NCI-H510A (cell line): ENCODE measurements at places on chromosomes 3 and 15.

DNA sequence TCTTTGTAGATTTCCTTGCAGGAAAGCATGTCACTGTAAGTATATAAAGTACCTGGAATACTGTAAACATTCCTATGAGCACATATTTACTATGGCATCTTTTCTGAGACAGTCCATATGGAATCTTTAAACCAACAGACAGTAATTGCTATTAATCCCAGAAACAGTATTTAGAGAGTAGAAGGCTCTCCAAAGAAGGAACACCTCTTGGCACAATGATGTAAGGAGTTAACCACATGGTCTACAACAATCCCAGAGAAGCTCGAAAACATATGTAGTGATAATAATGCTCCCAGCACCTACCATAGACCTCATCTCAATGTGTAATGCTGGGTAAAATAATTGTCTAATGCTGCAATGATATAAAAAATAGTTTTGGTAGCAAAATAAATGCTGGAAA is 95.8 kb upstream of the IL12A start:
- no peak for DNase-seq

DNA sequence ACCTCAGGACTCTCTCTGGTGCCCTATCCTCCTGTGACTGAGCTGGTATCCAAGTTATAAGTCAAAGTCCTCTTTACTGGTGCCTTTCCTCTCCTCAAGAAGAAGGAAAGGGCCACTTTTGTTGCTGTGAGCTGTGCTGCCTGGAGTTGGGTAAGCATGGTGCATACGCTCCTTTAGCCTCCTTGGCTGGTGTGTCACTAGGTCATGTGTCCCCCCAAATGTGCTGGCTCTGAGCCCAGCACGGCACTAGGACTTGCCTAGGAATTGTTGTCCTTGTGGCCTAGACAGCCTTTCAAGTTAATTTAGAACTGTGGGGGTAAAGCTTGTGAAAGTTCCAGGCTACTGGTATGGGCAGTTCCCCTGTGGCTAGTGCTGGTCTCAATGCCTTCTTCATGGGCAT is 113.8 kb downstream of the UBE2E2 start:
- no peak for DNase-seq

GRCh38 chr3:197229178-197229577 is 69.2 kb downstream of the DLG1 start:
- DNase-seq = no peak

- no peak for DNase-seq
Observed at GRCh38 chr15:45637552-45638033, 2.8 kb downstream of the SQOR start.

GRCh38 chr3:190558796-190559195 is 44.9 kb downstream of the IL1RAP start:
- no peak for DNase-seq

- no peak for DNase-seq
Observed at GRCh38 chr3:107211608-107212007, 165.6 kb upstream of the CCDC54 start.

GRCh38 chr3:102485701-102486100 is 50.9 kb downstream of the ZPLD1 start:
- DNase-seq = no peak

GRCh38 chr15:40941528-40942336 is 11.5 kb upstream of the CHAC1 start:
- DNase-seq = peak; percentile 72

DNA sequence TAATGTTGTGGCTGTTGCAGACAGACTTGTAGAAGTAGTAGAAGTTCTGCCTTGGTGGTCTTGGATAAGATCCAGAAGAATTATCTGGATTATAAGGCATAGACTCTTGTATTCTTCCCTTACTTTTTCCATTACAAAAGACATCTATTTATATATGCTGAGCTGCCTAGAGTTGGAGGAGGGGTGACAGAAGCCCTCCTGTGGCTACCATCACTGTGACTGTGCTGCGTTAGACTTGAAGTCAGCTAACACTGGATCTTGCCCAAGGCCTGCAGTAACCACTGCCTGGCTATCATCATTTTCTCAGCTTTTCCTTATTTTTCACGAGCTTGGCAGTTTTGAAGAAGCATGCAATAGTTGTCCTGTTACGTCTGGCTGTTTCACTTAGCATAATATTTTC is 684.8 kb upstream of the BCHE start:
- DNase-seq = no peak

- DNase-seq = no peak
Observed at GRCh38 chr3:107514453-107514852, 8.3 kb upstream of the BBX start.

GRCh38 chr15:98714922-98715321 is 66.6 kb downstream of the IGF1R start:
- DNase-seq = no peak

DNA sequence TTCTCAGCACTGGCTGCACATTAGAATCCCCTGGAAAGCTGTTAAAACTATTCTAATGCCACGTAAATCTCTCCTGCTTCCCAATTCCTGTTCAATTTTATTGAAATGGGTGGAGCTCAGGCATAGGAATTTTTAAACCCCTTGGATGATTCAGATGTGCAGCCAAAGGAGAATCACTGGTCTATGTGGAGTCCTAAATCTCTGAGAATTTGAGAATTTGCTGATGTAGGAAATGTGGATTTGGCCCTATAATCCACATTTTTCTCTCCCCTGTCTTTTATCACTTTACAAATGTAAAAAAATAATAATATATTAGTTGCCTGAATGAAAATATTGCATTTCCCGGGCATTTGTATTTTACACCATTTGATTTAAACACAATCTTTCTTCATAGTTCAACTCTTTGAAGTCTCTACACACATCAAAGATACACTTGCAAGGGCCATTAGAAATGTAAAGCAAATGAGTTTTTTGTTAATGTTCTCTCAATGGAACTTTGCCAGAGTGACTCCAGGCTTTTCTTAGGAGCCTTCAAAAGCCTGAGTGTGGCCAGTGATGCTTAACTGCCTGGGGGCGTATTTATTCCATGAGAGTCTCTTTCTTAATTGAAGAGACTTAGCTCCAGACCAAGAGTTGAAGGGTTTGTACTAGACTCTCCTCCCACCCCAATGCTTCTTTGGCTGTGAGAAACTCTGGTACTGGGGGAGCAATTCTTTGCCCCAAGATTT is 48.8 kb upstream of the PTX3 start:
- no peak for DNase-seq

DNA sequence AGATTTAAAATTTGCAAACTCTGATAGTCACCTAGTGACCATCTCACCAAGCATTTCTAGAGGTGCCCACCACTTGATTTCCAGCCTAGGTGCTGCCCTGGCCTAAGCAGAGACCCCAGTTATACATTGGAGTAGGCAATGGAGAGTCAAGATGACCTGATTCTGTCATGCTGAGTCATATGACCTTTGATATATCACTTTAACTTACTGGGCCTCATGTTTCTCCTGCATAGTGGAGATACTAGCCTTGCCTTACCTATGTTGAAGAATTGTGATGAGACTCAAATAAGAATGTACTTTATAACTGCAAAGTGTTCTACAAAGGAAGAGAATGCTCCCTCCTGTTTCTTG is 75.5 kb upstream of the XCR1 start:
- DNase-seq = no peak

GRCh38 chr3:55882006-55882405 is 394.9 kb upstream of the WNT5A start:
- no peak for DNase-seq

DNA sequence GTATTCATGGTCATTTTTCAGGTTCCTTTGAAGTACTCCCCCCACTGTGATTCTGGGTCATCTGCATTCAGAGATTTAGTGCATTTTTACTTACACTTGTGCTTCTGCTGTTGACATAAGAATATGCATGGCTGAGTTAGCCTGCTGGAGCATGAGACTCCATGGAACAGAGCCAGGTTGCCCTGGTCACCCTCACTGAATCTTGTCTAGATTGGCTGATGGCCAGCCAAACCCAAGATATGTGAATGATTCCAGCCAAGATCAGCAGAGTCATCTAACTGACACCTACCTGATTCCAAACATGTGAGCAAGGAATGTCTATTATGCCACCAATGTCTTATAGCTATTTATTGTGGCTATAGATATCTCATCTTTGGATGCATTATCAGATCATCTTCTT is 25.1 kb downstream of the DTWD1 start:
- DNase-seq = peak; percentile 31

- DNase-seq = no peak
Observed at GRCh38 chr3:157412323-157412855, 24.3 kb upstream of the PTX3 start.

GRCh38 chr15:65083262-65083701 is 6.7 kb downstream of the KBTBD13 start:
- DNase-seq = no peak

DNA sequence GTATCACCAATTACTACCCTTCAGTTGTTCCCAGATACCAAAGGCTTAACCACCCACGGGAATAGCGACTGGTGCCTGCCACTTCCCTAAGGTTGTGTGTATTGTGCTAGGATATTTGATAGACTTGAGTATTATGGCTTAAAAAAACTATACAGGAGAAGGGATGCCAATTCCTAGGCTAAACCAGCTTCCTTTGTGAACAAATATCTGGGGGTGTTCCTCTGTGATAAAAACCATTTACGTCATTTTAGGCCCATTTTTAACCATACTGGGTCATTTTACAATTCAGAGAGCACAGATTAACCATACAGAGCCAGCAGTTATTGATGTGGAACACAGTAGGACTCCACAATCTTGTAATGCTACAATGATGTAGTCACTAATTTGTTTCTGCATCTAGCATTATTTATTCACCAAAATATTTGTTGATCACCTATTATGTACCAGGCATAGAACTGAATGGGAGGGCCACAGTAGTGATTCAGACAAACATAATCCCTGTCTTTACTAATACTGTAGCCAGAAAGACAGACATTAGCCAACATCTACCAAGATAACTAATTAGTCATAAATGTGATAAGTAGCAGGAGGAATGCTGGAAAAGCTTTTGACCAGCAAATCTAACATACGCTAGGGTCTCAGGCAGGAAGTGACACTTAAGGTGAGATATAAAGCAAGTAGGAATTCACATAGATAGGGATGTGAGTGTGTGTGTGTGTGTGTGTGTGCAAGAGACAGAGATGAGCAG is 184.8 kb downstream of the MECOM start:
- DNase-seq = no peak

DNA sequence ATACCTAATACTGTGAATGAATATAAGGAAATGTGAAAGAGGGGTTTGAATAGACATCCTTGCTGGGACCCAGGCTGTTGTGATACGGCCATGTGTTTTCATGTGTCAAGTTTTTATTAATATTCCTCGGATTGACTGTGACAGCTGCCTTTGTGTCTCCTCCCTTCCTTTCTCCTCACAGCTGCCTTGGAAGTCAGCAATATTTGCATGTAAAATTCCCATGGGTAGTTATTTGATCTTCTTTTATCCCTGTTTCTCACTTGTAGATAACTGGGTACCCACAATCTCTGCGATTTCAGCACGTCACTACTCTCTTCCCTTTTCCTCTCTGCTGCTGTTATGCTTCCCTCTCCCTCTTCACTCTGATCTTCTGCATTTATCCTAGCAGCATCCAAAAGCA is 9.4 kb downstream of the GPR156 start:
- no peak for DNase-seq

DNA sequence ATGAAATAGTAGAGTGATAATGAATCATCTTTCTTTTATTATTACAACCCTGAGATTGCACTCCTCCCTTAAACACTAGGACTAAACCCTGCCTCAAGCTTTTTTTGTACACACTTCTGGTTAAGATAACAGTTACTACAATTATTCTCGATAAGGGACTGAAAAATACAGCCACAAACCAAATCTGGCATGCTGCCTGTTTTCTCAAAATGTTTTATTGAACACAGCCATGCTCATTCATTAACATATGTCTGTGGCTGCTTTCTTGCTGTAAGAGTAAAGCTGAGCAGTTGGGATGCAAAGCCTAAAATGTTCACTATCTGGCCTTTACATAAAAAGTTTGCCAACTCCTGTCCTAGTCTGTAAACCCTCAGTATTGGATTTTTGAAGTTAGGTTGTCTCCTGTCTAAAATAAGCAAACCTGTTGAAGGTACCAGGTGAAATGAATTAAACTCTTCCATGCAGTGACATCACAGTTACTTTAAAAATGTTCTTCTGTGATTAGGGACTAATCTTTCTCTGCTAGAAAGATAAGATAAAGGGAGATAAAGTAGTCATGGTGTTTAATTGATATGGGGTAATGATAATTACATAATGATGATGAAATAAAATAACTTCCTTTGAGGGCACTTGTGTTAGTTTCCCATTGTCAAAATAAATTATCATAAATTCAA is 218.2 kb downstream of the STXBP5L start:
- DNase-seq = no peak

- no peak for DNase-seq
Observed at GRCh38 chr3:10360478-10360877, 39.6 kb upstream of the SEC13 start.

- no peak for DNase-seq
Observed at GRCh38 chr3:191721390-191721861, 260.5 kb downstream of the PYDC2 start.

GRCh38 chr15:77035584-77035983 is 35.3 kb downstream of the TSPAN3 start:
- DNase-seq = no peak

DNA sequence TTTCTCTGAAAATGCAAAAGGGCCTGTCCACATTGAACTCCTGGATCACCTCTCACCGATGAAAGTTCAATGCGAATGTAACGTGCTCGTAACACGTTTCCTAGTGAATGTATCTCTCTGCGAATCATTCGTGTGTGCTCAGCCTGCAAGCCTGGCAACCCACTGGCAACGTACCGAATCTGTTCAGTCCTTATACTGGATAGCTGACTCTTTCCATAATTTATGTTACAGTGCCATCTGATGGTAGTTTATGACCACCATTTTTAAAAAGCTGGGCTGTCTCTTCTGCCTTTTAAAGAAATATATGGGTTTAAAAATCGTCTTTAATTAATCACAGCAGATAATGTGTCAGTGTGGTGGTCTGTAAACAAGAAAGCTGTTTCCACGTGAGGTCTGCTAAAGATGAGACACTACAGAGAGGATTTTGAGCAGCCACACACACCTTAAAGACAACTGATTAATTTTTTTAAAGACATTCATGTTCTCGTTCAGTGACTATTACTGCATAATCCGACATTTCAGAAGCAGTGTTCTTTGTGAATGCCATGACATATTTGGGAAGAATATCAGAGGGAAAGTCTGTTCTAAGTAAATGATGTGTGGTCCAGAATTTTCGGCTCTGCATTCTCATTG is 69.4 kb upstream of the FOXP1 start:
- DNase-seq = peak; percentile 8

GRCh38 chr15:68055224-68055705 is 1.1 kb downstream of the PIAS1 start:
- no peak for DNase-seq

GRCh38 chr3:9400616-9401015 is 3.2 kb downstream of the SETD5 start:
- DNase-seq = no peak
